ENCODE measurements at places on chromosomes 7 and 10.

GRCh38 chr10:119233123-119233820, 25.9 kb downstream of the GRK5 start:
- no peak for DNase-seq

- DNase-seq = no peak
Measured at GRCh38 chr7:123977081-123977480, 52.0 kb downstream of the SPAM1 start.

- no peak for DNase-seq
Measured at GRCh38 chr10:30002426-30003266, 56.7 kb downstream of the JCAD start.

DNA sequence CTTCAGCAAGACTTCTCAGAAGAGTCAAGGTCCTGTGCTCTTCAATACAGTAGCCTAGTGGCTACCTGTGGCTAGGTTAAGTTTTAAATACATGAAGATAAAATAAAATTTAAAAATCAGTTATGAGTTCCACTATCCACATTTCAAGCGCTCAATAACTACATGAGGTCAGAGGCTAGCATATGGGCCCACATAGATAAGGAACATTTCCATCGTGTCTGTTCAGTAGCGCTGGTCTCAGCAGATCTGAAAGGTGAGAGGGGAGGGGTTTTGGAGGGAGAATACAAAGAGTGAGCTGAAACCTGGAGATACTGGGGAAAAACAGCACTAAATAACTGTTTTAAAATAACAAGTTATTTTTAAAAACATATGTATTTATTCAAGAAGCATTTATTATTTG, 219.0 kb downstream of the TRIL start:
- no peak for DNase-seq

DNA sequence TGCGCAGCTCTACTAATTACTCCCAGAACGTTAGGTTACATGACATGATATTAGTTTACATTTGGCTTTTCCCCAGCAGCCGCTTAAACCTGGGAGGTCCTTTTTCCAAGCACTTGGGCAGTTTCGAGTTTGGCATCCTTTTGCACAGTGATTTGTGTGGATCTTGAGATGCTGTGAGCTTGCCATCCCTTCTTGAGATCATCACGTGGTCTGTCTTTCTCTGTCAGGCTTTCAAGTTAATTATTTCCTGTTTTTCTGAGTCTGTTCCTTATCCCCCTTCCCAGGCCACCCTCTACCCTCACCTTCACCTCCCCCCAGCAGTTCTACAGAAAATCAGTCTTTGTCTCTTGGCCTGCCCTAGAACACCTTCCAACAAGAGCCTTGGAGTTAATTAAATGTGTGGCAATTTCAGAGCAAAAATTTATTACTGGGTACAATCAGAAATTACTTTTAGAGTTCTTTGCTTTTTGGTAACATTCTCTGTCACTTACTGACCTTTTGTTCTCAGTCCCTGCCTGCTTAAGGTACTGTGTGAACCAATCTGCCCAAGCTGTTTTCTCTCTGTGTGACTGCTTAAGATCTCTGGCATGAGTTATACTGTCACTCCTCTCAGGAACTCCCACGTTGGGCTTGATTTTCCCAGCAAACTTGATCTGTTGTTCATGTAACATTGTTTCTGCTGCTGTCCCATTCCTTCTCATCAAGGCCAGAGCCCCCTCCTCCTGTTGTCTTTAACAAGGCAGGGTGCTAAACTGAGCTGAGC, 3.1 kb upstream of the SLF2 start:
- DNase-seq = no peak

GRCh38 chr7:16586081-16586874, 59.3 kb downstream of the ANKMY2 start:
- DNase-seq = no peak

DNA sequence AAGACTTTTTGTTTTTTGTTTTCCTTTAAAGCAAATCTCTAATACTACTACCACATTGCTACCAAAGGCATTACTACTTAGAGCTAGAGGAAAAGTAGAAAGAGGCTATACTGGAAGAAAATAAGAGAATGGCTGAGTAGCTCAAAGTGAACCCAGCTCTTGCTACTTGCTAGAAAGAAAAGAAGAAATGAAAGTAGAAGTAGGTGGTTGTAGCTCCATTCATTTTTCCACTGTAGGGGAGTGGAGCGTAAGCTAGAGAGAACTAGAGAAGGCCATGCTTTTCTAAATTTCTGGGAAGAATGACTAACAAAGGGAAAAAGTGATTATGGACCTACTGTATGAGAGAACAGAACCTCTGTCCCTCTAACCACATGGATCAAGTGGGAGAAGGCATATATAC, 184.4 kb downstream of the PON1 start:
- DNase-seq = no peak

DNA sequence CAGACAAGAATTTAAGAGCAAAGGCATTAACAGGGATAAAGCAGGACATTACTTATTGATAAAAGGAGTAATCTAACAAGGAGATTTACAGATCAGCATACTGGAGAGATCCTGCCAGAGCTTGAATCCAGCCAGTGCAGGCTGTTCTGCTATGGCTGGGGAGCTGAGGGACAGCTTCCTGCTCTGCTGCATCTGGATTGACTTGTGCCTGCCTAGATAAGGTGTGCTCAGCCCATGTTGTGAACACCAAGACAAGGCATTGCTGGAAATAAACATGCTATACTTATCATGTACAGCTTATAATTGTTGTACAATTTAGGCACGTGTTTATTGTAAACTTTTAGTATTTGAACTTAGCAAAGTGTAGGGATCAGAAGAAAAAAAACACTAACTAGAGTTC, 71.7 kb downstream of the HIF1AN start:
- no peak for DNase-seq

DNA sequence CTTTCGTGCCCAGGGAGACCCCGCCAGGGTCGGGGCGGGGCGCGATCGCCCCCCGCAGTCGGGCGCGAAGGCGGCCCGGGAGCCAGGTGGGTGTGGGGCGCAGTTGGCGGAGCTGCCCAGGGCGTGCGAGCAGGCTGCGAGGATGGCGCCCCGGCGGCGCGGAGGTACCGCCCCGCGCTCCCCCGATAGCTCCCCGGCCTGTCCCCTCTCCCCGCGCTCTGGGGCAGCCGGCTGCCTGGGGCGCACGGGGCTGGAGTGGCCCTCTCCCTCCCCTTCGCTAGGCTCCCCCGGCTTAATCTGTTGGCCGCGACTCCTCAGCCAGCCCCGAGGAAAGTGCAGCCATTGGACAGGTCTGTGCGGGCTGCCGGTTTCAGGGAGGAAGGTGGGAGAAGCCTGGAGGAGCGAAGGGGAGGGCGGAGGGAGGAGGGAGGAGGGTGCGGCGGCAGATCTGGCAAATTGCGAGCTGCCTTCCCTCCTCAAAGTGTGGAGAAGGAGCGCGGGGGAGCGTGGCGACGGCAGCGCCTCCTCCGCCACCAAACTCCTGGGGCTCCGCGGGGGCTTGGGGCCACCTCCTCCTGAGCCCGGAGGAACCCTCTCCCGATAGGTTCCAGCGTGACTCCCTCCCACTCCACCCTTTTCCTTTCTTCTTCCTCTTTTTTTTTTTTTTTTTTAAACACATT, 361 bp upstream of the PLXDC2 start:
- DNase-seq = peak; percentile 49

GRCh38 chr7:99728615-99729014, 6.4 kb downstream of the CYP3A7 start:
- no peak for DNase-seq

- no peak for DNase-seq
Measured at GRCh38 chr10:86871563-86872183, 85.7 kb downstream of the MMRN2 start.

- no peak for DNase-seq
Measured at GRCh38 chr7:111329367-111330234, 232.7 kb downstream of the IMMP2L start.

DNA sequence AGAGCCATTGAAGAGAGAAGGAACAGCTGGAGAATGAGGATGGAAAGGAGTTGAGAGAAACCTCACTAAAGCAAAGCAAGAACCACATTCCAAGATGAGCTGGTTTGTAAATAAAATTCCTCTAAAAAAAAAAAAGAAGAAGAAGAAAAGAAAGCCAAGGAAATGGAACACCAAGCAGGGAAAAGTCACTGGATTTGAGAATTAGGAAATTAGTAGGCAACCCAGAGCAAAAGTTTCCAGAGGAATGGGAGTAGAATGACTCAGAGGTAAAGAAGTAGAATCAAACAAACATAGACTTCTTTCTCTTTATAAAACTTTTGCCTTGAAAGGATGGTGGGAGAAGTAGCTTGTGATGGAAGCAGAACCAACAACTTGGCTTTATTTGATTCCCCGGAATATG, 3.9 kb downstream of the CH25H start:
- DNase-seq = no peak

DNA sequence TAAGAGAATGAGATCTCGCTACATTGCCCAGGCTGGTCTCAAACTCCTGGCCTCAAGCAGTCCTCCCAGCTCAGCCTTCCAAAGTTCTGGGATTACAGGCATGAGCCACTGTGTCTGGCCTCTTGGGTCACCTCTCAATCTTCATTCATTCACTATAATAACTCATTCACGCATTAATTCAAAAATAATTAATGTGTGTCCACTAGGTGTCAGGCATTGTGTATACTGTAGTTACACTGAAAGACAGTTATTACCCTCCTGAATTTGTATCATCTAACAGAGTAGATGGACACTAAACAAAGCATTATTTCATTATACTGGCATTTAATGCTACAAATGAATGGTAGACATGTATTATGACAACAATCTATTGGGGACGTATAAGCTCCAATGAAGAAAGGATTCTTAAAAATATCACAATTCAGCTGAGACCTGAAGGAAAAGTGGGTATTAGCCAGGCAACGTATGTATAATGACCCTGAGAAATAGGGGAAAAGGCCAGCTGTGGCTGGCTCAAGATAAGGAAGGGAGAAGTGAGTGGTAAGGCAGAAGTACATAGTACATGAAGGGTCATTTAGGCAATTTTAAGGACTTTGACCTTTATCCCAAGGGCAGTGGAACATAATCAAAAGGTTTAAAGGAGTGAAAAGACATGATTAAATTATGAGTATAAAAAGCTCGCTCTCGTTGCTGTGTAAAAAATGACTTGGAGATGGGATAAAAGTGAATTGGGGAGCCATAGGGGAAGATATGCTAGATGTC, 150.7 kb downstream of the BTAF1 start:
- DNase-seq = no peak

DNA sequence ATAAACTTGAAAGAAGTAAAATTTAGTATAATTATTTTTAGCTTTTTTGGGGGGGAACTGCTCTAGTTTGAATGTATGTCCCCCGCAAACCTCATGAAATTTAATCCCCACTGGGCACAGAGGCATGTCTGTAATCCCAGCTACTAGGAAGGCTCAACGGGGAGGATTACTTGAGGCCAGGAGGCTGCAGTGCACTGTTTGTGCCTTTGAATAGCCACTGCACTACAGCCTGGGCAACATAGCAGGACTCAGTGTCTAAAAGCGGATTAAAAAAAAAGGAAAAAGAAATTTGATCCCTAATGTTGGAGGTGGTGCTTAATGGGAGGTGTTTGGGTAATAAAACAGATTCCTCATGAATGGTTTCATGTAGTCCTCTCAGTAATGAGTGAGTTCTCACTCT, 43.1 kb upstream of the PHF14 start:
- no peak for DNase-seq

All from hippocampal formation (tissue), 2 donors.